ENCODE measurements at places on chromosomes 1 and 21.

DNA sequence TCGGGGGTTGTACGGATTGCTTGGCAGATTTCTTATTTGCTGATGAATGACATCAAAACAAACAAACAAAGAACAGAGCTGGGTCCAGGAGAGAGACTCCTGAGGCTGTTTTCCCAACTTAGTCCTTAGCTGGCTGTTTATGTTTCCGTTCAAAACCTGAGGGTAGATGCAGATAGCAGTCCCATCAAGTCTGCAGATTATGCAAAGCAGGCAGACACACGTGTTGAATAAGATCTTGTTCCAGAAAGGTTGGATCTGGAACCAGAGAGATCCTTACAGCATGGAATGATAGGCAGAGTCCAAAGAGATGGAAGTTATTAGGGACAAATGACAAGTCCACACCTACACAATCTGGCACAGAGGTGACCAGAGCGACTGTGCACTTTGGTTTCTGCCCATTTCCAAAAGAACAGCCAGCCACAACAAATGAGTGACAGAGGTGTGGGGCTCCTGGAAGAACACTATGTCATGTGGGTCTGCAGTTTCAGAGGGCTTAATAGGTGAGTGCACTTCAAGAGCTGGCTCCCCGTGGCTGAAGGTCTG lies 65.5 kb downstream of the MAN1C1 start:
- DNase-seq: no peak

GRCh38 chr1:201562257-201562656 lies 23.3 kb downstream of the NAV1 start:
- no peak for DNase-seq

DNA sequence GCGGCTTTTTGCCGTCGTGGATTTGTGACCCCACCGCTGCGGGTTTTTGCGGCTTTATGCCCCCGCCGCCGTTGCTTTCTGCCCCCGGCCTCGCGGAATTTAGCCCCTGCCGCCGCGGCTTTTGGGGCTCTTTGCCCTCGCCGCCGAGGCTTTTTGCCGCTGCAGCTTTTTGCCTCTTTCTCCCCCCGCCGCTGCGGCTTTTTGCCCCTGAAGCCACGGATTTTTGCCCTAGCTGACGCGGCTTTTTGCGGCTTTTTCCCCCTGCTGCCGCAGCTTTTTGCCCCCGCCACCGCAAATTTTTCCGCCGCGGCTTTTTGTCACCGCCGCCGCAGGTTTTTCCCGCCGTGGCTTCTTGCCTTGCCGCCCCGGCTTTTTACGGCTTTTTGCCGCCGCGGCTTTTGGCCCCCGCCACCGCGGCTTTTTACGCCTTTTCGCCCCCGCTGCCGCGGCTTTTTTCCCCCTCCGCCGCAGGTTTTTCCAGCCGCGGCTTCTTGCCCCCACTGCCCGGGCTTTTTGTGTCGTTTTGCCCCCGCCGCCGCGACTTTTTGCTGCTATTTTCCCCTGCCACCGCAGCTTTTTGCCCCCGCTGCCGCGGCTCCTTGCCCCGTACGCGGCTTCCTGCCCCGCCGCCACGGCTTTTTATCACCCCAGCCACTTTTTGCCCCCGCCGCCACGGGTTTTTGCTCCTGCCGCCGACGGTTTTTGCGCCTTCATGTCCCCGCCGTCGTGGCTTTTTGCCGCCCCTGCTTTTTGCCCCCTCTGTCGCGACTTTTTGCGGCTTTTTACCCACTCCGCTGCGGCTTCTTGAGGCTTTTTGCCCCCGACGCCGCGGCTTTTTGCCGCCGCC lies 3933.6 kb downstream of the SRGAP2C start:
- DNase-seq: no peak

DNA sequence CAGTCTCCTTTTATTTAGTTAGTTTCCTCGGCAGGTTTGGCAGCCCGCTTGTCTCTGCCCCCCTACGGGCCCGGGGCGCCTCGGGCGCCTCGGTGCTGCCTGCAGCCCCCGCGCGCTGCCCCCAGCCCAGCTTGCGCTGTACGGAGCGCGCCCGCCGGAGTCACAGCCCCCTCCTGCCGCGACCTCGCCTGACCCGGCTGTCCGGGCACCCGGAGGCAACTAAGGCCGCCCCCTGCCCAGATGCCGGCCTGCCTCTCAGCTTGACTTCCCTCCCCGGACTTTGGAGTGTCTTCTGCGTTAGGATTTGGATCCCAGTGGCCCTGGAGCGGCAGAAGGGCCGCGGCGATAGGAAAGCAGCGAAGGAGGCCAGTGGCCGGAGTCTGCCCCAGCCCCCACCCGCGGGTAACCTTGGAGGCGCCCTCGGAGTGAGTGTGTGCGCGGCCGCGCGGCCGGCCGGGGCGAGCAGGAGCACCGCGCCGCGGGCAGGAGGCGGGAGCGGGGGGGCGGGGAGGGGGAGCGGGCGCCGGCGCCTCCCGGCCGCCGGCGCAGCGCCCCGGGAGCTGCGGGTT lies 7.6 kb downstream of the CDKN2C start:
- DNase-seq: no peak

- DNase-seq: no peak
Observed at GRCh38 chr1:7562729-7563605, 208.1 kb upstream of the VAMP3 start.

Measured in NCI-H2107 (cell line).